NCI-H69 (cell line): ENCODE measurements at places on chromosomes 7 and 10.

- DNase-seq = no peak
Measured at GRCh38 chr10:33566426-33566825, 232.0 kb upstream of the NRP1 start.

- no peak for DNase-seq
Measured at GRCh38 chr7:2904202-2904601, 60.1 kb upstream of the GNA12 start.

DNA sequence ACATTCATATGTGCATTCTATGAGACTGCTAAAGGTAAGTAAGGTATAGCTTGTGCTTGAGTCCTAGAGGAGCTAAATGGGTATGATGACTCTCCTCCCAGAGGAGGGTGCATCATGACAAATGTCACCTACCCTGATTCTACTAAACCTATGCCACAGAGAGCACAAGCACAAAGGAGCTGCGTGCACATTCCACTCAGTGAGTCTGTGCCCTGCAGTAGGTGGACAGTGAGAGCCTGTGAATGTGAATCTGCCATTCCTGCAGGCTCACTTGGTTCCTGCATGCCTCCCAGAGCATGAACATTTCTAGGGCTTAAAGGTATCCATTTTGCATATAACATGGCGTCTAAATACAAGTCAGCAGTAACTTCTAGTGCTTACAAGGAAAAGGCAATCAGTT, 46.8 kb downstream of the PRKAR2B start:
- DNase-seq = no peak

DNA sequence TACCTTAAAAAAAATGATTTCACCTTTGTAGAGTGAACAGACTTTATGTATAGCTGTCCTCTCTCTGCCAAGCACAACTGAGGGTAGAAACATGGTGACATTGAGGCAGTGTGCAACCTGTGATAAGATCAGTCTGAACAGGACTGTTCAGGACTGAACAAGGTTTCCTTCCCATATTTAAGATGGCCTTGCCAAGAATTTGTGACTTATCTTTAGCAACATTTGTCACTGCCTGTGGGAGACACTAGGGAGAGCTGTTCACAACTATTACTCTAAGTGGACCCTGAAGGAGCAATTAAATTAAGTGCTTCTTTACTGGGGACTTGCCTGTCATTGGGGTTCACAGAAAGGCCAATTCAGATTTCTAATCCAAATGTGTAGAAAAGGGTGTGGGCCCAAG, 6.7 kb downstream of the OR13A1 start:
- DNase-seq = no peak

DNA sequence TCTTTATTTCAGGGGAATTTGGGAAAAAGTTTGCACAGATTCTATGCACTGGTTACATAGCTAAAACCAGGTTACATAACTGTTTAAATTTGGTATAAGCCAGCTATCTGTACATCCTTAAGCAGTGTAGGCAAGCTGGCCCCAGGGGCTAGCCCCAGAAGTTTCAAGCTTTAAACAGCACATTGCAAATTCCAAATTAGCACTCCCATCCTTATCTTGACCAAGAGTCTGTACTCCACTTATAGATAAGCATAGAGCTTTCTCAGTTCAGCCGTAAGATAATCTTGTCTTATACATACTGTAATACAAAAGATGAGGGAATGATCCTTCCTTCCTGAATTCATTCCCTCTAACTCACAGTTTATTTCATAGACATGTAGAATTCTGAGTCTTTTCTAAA, 109.3 kb downstream of the SPAG6 start:
- DNase-seq = no peak

DNA sequence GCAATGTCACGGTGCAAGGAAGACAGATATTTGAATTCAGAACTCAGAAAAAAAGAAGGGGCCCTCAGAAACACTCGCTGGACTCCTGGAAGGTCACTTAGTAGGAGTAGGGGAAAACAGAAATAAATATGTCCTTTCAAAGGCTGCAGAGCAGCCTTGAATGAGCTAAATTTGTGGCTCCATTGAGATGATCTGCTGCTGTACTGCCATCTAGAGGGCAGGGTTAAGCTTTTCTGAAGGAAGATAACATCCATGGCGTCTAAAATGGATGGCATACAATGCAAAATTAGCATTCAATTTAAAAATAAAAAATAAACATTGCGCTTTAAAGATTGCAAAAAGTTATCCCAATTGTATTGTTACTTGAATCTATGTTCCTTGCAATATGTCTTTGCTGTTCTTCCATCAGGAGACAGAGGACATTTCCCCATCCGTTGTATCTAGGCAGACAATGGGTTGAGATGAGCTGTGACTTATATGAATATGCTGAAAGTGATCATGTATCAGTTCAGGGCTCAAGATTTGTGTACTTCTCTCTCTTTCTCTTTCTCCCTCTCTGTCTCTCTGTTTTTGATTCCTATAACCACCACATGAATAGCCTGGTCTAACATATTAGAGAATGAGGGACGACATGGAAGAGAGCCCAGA, 642.2 kb downstream of the SH2D4B start:
- peak; percentile 0 for DNase-seq

DNA sequence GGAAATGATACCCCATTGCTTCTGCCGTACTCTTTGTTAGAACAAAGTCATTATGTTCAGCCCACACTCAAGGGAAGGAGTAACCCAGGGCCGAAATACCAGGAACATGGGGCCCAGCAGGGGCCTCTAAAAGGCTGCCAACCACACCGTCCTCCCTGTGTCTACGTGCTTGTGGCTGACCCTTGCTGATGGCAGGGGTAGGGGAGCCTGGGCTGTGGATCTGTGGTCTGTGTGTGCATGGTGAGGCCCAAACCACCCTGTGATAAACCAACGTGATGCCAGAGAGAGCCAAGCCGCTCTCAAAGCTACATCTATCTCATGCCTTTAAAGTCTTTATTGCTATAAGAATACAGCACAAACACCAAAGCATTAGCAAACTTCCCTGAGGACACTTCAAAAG, 159.2 kb downstream of the CCDC3 start:
- DNase-seq = no peak

- peak; percentile 99 for DNase-seq
Measured at GRCh38 chr7:149854611-149855360, 16.6 kb downstream of the ZNF862 start.

- DNase-seq = no peak
Measured at GRCh38 chr7:151864081-151864480, 12.8 kb downstream of the PRKAG2 start.

DNA sequence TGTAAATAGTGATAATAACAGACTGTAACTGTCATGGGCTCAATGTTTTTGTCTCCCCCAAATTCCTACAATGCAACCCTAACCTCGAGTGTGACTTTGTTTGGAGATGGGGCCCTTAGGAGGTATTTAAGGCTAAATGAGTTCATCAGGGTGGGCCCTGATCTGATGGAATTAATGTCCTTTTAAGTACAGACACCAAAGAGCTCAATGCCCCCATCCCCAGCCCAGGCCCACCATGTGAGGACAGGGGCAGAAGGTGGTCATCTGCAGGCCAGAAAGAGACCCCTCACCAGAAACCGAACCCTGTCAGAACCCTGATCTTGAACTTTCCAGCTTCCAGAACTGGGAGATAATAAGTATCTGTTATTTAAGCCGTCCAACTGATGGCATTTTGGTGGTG, 83.2 kb downstream of the PIP4K2A start:
- DNase-seq = no peak

- DNase-seq = no peak
Measured at GRCh38 chr7:44277391-44277790, 48.0 kb downstream of the CAMK2B start.

DNA sequence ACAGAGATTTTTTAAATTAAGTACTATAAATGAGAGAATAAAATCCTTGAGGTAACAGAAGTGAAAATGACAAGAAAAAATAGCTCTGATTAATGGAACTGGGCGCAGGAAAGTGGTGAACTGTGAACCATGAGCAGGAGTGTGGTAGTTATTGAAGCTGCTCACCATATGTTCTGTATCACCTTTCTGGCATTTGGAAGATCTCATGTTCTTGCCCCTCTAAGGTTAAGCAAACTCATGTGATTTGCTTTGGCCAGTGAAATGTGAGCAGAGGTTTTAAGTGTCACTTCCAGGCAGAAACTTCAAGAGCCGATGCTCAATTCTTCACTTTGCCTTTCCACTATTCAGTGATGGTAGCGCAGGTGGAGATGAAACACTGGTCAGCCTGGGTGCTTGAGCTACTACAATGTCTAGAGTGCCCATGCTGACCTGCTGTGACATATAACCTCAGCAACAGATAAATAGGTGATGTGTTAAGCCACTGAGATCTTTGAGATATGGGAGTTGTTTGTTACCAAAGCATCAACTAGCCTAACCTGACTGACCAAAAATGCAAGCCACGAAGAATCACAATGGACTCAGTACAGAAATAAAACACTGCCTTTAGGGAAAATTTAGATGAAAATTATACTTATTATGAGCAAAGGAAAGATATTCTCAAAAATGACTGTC, 18.4 kb downstream of the MTPAP start:
- no peak for DNase-seq

DNA sequence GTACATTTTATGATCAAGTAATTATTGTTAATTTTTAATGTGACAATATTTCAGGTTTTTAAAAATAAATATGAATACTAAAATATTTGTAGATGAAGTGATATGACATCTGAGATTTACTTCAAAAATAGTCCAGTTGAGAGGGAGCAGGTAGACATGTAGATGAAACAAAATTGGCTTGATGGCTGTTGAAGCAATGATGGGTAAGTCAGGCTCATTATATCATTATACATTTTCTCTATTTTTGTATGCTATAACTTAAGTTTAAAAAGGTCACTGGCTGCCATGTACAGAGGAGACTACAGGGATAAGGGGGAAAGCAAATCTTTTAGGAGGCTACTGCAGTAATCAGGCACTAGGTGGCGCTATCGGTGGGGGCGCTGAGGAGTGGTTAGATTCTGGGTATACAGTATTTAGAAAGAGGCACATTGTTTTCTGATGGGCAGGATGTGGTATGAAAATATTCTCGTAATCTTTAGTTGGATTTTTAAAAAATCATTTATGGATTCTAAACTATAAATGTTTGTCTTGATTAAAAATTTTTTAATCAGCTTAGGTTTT, 189.8 kb upstream of the IMMP2L start:
- DNase-seq = peak; percentile 76

DNA sequence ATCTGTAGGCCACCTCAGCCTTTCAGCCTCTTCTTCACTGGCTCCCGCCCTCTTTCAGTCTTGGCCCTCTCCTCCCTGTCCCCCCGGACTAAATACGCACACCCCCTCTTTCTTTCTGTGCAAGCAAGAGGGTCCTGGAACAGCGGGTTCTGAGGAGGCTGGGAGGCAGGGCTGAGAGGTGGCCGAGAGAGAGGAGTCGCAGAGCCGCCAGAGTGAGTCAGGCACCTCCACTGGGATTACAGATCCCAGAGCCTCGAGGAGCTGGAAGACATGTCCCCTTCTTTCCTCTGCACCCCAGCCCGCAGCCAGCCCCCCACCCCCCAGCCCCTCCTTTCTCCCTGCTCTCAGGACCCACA, 182 bp downstream of the CCDC136 start:
- peak; percentile 47 for DNase-seq

DNA sequence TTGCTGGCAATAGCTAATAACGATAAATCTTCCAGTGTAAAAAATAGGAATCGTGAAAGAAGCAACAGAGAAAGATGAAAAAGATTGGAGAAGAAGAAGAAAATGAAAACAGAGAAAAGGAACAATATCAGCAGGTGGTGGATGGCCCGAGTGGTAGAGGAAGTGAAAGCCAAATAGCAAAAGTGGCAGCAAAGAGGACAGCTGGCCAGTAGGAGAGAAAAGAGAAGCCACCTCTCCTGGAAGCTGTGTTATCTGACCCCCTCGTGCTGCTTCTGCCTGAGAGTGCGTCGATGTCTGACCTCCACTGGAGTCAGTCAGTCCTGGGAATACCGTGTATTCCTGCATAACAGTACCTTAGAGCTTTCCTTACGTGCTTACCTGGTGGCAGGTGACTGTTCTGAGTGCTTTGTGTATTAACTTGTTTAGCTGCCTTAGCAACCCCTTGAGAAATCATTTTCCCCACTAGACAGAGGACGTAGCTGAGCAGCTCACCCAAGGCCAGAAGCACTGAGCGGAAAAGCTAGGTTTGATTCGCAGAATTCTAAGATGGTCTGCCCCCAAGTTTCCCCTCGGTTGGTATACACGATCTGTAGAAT, 88.3 kb downstream of the CHN2 start:
- peak; percentile 82 for DNase-seq

GRCh38 chr7:151601521-151602305, 82.0 kb upstream of the RHEB start:
- no peak for DNase-seq
